ENCODE measurements at places on chromosomes 1 and 21.

DNA sequence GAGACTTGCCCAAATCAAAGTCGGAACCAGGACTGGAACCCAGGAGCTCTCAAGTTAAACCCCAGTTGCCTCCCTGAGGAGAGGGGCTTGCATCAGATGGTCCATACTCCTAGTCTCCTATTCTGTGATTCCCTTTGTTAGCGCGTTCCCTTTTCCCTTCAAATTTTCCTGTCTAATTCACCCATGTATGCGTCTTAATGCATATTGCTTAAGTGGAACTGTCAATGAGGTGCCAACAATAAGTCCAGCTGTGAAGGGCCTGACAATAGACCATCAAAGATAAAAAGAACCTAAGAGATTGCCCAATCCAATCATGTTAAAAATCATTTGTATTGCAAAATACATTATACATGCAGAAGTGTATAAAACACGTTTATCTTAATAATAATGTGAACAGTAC lies 634 bp upstream of the SPATA6 start:
- DNase-seq: no peak

GRCh38 chr1:182330303-182330702 lies 61.3 kb downstream of the GLUL start:
- no peak for DNase-seq

DNA sequence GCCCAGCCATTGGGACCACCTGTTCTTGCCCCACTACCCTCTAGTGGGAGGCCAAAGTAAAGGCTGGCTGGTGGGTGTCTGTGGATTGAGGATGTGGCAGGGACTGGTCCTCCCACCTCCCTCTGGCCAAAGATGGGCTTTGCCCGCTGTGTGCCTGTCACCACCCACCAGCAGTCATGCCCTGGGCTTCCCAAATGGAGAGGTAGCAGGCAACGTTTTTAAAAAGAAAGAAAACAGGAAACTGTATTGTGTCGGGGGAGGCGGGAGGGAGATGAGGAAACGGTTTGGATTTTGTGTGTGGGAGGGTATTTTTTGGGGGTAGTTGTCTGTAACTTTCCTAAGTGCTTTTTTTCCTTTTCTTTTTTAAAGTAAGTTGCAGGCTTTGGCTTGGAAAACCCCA lies 30.1 kb downstream of the SZRD1 start:
- no peak for DNase-seq

DNA sequence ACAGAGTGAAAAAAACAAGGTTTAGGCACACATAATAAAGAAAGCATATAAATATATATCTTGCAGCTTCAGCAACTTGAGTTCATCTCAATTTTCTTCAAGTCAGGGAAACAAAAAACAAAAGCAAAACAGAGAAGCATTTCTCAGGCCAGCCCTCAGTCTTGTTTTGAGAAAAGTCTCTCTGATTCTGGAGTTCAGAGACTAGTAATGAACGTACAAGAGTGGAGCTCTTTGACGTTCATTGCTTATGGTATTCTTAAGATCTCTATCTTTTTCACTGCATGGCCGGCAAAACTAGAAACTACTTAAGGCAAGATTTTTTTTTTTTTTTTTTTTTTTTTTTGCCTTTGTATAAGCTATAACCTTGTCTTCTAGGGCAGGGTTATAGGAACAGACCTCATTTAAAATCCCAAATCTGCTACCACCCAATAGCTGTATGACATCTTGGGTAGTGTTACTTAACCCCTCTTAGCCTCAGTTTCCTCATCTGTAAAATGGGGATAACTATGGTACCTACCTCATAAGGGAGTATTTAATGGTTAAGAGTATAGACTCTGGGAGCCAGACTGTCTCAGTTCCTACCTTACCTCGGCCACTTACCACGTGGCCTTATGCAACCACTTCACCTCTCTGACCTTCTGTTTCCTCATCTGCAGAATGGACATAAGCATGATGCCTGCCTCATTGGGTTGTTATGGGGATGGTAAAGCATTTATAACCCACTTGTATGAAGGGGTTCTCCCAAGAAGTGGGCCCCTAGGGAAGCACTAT lies 33.6 kb downstream of the LMO4 start:
- DNase-seq: no peak

GRCh38 chr1:218537122-218537913 lies 192.2 kb downstream of the TGFB2 start:
- no peak for DNase-seq

GRCh38 chr1:236543065-236543669 lies 19.4 kb downstream of the LGALS8 start:
- no peak for DNase-seq

- DNase-seq: no peak
Observed at GRCh38 chr1:14441302-14441741, 157.2 kb upstream of the KAZN start.

DNA sequence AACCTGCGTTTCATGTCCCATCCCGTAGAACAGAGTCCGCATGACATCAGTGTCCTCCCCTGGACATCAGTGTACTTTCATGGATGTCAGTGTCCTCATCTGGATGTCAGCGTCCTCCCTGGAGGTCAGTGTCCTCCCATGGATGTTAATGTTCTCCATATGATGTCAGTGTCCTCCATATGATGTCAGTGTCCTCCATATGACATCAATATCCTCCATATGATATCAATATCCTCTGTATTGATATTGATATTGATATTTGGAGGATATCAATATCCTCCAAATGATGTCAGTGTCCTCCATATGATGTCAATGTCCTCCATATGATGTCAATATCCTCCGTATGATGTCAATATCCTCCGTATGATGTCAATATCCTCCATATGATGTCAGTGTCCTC lies 284.9 kb downstream of the AJAP1 start:
- DNase-seq: no peak

DNA sequence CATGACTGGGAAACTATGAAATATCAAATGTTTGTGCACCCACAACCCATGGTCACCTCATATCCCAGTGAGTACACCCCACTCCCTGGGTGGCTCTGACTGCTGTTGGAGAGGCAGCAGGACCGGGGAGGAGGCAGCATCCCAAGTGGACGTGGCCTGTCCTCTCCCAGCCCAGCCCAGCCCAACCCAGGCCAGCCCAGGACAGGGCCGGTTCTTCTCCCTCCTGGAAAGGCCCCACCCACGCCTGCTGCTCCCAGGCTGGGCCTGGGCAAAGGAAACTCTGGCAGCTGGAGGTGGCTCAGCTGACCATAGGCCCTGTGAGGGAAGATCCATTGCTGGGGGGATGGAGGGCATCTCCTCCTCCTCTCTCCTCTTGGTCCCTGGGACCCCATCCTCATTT lies 19.1 kb downstream of the MATN1 start:
- DNase-seq: no peak

- DNase-seq: no peak
Observed at GRCh38 chr1:106181866-106182265, 874.6 kb upstream of the PRMT6 start.

GRCh38 chr1:30532621-30533020 lies 190.8 kb downstream of the MATN1 start:
- DNase-seq: no peak

GRCh38 chr1:78032996-78033796 lies 12.6 kb upstream of the GIPC2 start:
- no peak for DNase-seq

GRCh38 chr1:48602349-48602748 lies 130.3 kb upstream of the SPATA6 start:
- DNase-seq: no peak

DNA sequence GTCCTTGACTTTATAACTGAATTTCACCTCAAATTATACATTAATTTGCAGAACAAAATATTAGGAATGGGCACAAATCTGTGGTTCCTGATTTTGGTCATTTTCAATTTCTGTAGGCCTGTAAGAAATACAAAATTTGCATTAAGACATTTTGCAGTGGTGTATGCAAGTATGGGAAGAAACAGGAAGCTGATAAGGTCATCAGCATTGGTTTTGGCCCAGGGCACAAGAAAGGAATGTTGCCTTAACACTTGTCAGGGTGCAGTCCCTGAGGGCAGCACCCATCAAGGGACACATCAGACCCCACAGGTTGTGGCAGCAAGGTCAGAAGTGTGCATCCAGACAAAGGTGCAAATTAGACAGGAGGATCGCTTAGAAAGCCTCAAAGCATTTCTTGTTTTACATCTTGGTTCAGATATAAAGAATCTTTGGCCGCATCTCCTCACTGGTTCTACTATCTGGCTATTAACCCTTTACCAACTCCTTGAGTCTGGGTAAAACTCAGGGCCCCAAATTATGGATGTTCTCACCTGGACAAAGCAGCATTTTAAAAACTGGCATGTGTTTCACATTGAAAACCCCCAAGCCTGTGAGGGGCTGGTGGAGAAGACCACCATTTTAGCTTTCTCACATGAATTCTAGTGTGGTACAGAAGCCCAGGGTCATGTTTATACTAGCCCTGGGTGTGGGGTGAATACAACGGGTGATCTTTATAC lies 182.4 kb downstream of the CDC7 start:
- DNase-seq: no peak

DNA sequence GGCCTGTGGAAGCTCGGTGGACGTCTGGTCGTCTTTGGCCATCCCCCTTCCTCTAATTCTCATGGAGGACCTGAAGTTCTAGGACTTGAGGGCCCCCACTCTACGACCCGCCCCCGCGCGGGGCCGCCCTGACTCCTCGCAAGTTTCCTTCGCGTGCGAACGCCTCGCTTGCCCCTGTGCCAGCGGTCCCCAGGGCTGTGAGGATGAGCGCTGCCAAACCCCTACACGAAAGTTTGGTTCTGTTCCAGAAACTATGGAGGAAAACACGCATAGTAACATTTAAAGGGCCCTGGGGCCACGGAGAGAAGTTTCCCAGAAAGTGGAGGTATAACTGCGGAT lies 304 bp upstream of the GNG12 start:
- DNase-seq: no peak

GRCh38 chr21:19522381-19522780 lies 1118.8 kb upstream of the TMPRSS15 start:
- no peak for DNase-seq

DNA sequence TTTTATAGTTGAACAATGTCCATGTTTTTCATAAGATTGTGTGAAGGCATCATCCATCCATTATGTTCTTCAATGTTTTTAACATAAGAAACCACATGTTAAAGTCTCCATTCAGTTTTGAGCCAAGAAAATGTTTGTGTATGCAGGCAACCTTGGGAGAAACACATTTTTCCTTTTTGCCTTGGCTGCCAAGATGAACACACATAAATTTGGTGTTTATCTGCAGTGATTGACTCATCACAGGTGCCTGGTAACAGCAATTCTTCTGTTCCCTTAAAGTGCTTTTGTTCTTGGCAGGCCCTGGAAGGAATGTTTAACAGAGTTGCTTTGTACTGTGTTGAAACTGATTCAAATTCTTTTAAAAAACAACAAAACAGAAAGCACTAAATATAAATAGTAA lies 709.9 kb upstream of the ADGRL4 start:
- no peak for DNase-seq

DNA sequence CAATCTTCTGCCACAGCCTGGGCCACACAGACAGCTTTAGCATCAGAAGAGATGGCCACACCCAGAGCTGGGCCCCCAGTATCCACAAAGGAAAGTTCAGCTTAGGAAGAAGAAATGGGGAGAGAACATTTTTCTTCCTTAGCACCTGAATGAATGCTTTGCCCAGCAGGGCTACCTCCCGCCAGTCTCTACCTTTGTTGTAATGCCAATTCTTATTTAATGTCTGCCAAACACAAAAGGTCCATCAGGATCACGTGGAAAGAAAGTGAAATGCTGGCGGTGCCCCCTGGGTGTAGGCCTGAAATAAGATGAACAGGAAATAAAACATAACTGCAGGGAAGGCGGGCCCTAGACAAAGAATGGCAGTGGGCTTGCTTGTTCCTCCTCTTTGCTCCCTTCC lies 125.6 kb downstream of the CACNA1E start:
- no peak for DNase-seq

DNA sequence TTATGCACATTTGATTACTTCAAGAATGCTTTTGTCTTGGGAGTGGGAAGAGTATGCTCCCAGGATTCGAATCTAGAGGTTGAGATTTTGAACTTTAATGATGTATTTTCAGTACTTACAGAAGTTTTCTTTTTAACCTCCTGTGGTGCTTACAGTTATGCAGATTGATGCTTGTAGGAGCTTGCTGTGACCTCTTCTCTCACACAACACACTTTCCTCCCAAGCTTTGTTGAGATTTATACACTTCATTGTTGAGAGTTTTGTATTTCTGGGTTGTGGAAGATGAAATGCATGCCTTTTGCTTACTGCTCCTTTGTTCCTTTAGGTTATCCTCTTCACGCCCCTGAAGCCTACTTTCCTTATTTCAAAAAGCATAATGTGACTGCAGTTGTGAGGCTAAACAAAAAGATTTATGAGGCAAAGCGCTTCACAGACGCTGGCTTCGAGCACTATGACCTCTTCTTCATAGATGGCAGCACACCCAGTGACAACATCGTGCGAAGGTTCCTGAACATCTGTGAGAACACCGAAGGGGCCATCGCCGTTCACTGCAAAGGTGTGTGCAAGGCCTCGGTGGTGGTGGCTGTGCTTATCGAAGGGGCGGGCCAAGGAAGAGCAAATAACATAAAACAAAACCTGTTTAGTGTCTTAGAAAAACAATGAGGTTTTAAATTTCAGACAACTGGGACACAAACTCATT lies 75.5 kb upstream of the GPR88 start:
- no peak for DNase-seq

DNA sequence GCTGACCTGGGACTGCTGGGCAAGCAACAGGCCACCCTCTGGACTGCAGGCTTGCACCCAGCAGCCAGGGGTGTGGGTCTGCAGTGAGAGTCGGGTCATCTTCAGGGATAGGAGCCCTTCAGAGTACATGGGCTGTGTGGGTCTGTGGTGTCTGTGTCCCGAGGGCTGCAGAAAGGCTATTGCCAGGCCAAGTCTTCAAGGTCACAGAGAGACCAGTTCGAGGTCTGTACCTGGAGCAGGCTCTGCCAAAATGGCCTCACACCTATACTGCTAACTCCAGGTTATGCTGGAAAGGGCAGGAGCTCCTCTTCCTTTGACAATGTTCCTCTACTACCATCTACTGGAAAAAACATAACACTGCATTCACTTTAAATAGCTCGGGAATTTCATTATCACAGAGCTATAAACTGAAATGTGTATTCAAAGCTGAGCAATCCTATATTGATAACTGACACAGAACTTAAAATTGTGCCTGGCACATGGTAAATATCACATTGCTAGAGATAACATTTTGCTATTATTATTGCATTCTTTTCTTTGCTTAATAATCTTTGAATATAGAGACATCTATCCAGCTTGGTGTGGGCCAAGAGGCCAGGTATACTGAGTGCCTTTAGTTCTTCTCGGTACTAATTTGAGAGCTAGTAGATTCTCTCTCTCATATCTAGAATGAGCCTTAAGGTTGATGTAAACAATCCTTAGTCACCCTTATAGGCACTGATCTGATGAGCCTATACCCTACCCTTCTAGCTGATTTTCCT lies 6.9 kb upstream of the DNAH14 start:
- no peak for DNase-seq

- no peak for DNase-seq
Observed at GRCh38 chr1:69404486-69404885, 163.2 kb upstream of the LRRC7 start.

DNA sequence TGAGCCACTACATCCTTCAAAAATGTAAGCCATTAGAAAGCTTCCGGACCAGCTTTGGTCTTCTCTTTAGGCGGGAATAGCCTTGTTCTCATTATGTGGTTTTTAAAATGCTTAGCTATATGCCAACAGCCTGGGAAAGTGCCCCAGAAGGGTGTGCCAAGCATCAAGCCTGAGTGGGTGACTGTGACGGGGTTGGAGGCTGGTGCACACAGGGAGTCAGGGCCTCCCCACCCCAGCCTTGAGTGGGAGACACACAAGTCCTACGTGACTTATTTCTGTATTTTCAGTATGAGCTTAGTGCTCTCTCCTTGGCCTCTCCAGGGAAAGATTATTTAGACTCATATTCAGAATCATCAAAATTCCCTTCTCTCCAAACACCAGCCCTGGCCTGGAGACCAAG lies 9.8 kb downstream of the UBASH3A start:
- no peak for DNase-seq
